Activated CD4-positive, alpha-beta T cell treated with anti-CD3 and anti-CD28 coated beads for 24 hours (primary cell): ENCODE measurements at places on chromosomes 11 and 22.

DNA sequence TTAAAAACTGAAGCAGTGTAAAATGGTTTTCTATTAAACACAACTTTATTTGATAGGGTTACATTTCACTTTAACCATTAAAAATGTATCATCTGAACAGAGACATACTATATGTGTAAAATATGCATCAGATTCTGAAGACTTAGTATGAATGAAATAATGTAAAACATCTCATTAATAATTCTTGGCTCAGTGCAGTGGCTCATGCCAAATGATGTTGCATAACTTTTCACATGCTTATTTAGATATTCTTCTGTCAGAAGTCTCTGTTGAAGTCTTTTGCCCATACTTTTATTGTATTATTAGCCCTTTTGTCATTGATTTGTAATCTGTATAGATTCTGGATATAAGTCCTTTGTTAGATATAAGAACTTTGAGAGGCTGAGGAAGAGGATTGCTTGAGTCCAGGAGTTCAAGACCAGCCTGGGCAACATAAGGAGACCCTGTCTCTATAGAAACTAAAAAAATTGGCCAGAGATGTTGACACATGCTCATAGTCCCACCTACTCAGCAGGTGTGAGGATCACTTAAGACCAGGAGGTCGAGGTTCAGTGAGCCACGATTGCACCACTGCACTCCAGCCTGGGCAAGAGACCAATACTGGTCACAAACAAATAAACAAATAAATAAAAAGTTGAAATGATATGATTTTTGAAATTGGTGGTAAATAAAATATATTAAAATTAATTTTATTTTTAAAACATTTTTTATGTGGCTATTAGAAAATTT lies 73.8 kb upstream of the PARVA start:
- DNase-seq, result no peak

GRCh38 chr11:46858920-46859546 lies 13.0 kb upstream of the CKAP5 start:
- DNase-seq, result no peak

DNA sequence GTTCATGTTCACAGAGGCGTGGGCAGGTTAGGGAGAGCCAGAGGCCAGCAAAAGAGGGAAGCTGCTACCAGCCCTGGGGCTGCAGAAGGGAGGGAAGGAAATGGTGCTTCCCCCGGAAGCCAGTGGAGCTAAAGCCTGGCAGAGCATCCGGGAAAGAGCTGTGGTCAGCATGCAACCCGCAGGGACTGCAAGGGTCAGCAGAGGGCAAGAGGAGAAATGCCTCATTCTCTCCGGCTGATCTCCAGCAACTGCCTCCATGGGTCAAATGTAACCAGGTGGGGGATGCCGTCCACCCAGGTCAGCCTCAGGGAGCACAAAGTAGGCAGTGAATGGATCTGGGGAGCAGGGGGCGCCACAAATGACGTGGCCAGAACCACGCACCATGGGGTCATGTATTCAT lies 36.9 kb upstream of the PRR5 start:
- DNase-seq, result no peak

DNA sequence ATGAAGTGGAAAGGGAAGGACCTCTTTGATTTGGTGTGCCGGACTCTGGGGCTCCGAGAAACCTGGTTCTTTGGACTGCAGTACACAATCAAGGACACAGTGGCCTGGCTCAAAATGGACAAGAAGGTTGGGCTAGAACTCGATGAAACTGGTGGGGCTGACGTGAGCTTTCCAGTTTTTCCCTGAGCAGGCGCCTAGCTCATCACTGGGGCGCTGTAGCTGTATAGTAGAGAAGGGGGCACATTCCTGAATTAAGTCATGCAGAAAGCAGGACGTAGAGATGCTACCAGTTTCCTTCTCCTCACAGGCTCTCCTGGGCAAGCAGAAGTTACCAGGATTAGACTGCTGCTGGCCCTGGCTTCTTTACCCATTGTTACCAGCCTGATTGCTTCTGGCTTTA lies 33.3 kb downstream of the NF2 start:
- no peak for DNase-seq

DNA sequence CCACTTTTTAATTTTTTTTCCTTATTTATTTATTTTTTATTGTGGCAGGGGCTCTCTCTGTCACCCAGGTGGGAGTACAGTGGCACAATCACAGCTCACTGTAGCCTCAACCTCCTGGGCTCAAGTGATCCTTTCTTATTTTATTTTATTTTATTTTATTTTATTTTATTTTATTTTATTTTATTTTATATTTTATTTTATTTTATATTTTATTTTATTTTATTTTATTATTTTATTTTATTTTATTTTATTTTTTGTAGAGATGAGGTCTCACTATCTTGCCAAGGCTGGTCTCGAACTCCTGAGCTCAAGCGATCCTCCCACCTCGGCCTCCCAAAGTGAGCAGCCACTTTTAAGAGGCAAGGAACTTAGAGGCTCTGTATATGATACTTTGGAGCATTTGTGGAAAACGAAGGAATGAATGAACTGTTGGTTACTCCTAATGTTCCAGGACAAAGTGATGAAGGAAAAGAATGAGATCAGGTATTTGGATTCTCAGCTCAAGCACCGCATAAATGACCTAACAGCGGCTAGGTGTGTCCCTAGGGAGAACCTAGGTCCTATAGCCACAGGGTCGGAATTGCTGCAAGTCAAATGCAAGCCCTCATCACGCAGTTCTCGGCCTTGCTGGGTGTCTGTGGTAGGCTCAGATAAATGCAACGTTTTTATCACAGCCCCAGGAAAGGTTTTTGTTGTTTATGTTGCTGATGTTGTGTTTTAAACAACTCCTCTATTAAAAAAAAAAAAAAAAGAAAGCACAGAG lies 36.5 kb downstream of the ASCL2 start:
- DNase-seq, result no peak
